Renal pelvis (tissue), 12 donors: ENCODE measurements at places on chromosomes 13 and 19.

GRCh38 chr19:46748325-46749109, 2.3 kb upstream of the STRN4 start:
- DNase-seq, result no peak

DNA sequence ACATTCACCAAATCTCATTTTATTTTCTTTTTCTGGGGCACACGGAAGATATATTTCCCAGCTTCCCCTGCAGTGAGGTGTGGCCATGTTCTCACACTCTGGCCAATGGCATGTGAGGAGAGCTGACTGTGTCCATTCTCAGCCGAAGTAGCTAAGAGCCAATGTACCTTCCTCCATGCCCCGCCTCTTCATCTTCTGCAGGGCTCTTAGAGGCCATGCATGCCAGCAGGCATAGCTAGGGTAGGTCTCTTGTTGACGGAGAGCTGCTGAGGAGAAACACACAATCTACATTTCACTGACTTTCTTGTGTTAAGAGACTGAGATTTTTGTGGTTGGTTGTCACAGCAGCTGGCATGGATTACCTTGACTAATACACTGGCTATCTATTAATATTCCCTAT, 9.8 kb upstream of the MICU2 start:
- DNase-seq, result no peak

GRCh38 chr19:29288256-29288655, 75.3 kb upstream of the UQCRFS1 start:
- DNase-seq, result no peak

GRCh38 chr13:45238945-45239795, 38.3 kb upstream of the KCTD4 start:
- DNase-seq, result no peak

- no peak for DNase-seq
These were observed 286.6 kb downstream of the PCDH20 start for GRCh38 chr13:61128850-61129645.

- no peak for DNase-seq
These were observed 81.1 kb downstream of the ZNF429 start for GRCh38 chr19:21586311-21587116.

GRCh38 chr13:100796463-100796862, 121.9 kb upstream of the TMTC4 start:
- DNase-seq, result no peak

- no peak for DNase-seq
These were observed 41.0 kb upstream of the GRTP1 start for GRCh38 chr13:113404723-113405471.

DNA sequence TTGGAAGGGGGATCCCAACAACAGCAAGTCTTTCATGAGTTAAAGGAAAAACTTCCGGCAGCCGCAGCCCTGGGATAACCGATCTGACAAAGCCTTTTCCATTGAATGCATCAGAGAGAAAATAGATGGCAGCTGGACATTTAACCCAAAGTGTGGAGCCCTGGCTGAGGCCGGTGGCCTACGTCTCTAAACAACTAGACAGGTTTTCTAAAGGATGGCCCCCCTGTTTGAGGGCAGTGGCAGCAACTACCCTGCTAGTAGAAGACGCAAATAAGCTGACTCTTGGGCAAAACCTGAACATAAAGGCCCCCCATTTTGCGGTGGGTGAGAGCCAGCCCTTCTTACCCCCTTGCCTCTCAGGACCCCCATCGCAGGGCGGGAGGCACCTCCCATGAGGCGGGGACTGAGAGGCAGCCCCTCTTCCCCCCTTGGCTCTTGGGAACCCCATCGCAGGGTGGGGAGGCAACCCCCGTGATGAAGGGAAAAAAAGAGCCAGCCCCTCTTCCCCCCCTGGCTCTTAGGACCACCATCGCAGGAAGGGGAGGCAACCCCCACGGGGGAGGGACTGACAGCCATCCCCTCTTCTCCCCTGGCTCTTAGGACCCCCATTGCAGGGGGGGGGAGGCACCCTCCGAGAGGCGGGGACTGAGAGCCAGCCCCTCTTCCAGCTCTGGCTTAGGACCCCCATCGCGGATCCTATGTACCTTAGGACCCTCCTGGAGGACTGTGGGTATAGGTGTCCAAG, 2422.9 kb upstream of the PCDH20 start:
- DNase-seq, result no peak
